ENCODE measurements at places on chromosomes 7 and 10. TPM values are rescaled to one million over a fixed set of nuclear protein-coding genes. Genes with fewer than 3 reads are reported as not detected.

Gene BMI1
- total RNA-seq = 24.7 TPM

Gene AHCYL2
- total RNA-seq = 9.3 TPM

Gene C7orf33
- not detected for total RNA-seq

GRCh38 chr7:138066954-138067394, 9.3 kb upstream of the AKR1D1 start:
- no peak for DNase-seq

GRCh38 chr7:40937879-40938278, 765.0 kb downstream of the INHBA start:
- DNase-seq = no peak

- no peak for DNase-seq
Measured at GRCh38 chr10:77190291-77190690, 447.3 kb downstream of the KCNMA1 start.

- no peak for DNase-seq
Measured at GRCh38 chr7:84123965-84124547, 70.5 kb downstream of the SEMA3A start.

DNA sequence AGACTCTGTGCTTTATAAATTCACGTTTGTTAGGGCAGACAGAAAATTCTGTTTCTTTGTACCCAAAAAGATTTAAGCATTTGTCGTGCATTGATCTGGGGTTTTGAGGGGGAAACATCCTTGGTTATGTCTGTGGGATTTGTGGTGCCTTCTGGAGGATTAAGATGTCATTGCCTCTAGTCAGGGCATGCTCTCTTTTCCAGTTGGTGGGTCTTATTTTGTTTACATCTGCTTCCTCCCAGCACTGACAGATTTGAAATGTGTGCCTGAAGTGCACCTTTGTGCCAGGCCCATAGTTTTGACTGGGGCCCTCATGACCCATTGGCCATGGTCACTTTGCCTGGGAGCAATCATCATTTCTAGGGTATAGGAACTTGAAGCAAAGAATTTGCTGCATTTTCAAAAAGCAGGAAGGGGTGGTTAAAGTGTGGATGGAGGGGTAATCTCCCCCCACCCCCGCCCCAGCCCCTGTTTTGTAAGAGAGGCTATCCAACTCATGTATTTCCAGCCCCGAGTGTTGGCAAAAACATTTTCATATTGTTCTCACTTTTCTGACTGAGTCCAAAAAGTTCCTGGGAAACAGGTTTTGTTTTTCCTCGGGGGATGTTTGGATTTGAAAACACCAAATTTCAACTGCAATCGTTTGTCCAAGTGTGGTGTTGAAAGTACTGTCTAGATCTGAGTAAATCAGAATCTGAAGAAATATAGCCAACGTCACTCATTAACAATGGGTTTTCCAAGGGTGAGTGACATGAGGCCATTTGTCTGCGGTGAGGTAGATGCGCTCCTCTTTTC, 388.2 kb upstream of the GALNT17 start:
- no peak for DNase-seq
